ENCODE measurements at places on chromosomes 7 and 10. TPM values are rescaled to one million over a fixed set of nuclear protein-coding genes. Genes with fewer than 3 reads are reported as not detected.

GRCh38 chr10:93061594-93062513, 1.3 kb downstream of the CYP26C1 start:
- no peak for DNase-seq

DNA sequence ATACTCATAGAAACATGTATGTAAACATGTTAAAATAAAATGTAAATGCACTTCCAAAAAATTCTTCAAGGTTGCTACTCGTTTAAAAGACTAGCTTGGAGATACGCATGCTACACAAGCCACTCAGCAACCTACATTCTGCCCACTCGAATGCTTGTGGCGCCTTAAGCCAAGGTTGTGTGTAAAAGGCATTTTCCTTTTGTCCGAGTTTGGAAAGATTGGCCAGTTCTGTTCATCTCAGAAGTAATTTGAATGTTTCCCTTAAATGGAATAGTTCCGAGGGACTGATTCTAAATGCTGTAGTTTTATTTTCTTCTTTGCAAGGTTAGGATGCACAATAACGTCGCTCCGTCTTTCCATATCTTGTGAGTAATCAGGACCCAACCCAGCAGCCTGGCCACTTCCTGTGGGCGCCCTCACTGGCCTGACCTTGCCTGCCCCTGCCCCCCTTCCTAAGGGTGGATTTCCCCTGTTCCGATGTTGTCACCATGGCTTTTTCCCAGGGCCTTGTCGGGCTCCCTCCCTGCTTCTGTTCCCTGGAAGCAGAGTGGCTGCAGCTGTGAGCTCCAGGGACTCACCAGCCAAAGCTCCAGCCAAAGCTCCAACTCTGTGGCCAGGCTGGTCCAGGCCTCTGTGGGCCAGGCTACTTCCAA, 70.6 kb downstream of the PTPRE start:
- DNase-seq: peak; percentile 43

DNA sequence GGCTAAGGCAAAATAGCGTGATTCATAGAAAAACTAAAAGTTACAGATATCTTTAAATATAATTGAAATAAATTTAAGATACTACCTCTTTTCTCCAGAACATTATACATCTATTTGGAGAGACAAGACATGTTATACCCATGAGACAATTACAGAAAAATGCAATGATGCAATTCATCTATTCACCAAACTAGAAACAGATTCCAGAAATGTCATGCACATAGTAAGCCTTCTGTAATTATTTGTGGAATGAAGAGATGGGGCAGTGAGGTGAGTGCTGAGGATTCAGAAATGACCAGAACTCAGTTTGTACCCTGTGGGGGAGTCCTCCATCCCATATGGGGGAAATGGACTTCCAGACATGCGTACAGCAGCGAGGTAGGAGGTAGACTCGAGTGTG, 99.4 kb downstream of the MKX start:
- peak; percentile 36 for DNase-seq

DNA sequence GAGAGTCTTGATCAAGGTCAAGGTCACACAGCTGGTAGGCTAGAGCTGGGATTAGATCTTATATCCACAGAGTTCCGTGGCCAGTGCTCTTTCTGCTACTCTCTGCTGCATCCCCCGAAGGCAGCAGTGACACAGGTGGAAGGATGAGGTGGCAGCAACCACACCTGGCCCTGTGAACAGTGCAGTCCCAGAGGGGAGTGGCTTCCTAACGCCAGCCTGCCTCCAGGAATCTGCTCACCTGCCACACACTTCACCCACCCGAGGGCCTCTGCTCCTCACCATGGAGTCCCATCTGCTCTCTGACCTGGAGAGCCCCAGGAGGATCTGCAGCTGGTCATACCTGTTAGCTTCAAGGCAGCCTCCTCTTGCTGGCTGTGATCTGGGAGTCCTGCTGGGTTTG, 484.2 kb downstream of the PLXNA4 start:
- no peak for DNase-seq

DNA sequence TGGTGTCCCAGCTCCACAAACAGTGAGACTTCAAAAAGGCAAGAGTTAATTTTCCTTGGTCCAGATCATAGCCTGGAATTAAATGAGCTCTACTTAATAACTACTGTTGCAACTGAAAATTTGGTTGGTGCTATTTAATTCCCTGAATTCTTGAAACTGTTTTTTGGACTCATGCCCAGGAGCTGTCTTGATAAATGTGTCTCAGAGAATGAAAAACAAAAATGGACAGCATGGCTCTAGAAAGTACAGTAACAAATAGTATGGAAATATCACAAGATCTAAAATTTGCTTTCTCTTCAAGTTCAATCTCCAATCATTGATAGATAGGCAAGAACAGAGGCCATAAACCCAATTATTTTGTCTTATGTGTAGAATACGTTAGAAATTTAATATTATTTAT, 42.5 kb downstream of the CCDC71L start:
- DNase-seq: no peak

DNA sequence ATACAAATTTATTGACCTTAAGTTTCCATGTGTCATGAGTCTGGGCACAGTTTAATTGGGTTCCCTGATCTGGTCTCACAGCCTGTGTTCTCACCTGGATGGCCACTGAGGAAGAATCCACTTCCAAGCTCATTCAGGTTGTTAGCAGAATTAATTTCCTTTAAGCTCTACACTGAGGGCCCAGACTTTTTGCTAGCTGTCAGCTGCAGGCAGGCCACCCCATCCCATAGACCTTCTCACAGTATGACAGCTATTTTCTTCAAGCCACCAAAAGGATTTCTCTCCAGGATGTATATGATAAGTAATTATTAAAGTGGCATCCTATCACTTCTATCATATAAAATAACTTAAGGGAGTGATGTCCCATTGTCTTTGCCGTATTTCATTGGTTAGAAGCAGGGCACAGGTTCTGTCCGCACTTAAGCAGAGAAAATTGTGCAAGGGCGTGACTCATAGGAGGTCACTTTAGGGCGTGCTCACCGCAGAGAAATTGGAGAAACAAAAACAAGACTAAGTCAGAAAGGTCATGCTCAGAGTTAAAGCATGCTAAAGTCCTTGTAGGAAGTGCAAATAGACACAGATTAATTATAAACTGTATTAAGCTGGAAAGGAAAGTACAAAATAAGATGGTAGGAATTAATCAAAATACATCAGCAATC, 109.9 kb downstream of the AHR start:
- DNase-seq: peak; percentile 96

GRCh38 chr7:95905167-95905566, 132.8 kb downstream of the DYNC1I1 start:
- no peak for DNase-seq

DNA sequence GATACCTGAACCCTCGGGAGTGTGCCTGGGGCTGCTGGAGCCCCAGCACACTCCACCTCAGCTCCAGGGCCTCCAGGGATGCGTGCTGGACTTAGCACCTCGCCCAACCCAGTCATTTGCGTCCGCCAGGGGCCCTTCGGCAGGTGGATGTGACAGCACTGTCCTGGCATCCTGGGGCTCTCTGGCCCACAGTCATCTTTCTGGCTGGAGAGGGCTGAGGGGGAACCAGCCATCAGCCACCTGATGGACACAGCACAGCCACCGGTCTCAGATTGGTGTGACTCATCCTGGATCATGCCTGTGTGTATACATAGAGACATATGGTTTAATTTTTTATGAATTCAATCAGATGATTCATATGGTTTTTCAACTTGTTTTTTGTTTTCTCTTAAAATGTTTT, 11.1 kb downstream of the ZNF775 start:
- peak; percentile 65 for DNase-seq

DNA sequence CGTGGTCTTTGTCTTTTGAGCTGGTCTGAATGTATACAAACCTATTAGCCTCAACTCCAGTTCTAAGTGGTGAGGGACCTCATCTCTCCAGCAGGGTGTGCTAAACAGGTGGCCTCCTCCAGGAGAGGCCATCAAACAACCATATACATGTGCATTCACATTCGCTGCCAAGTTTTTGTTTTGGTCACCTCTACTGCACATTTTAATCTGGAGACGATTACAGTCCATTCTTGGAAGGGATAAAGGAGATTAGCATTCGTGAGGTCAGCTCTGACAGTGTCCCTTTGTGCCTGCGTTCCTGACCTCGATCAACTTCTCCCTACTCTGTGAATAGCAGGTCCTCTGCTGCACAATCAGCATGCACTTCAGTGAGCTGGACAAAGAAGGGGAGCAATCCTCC, 60.8 kb downstream of the RHOBTB1 start:
- peak; percentile 38 for DNase-seq

The TMEM243 gene
- total RNA-seq: 26.9 TPM

The ACSM6 gene
- not detected for total RNA-seq

The ZNF138 gene
- 3.4 TPM for total RNA-seq

The SSC4D gene
- 1.3 TPM for total RNA-seq

The SH2B2 gene
- total RNA-seq: 1.5 TPM

Measured in bronchial epithelial cell (primary cell).